ENCODE measurements at places on chromosomes 3 and 15. TPM values are rescaled to one million over a fixed set of nuclear protein-coding genes. Genes with fewer than 3 reads are reported as not detected.

The SAMD7 gene
- total RNA-seq = not detected

The ZNF619 gene
- total RNA-seq = 7.1 TPM

The MYL3 gene
- total RNA-seq = not detected

The SAMMSON gene
- not detected for total RNA-seq

The LRRN1 gene
- total RNA-seq = 1.7 TPM

The ATP13A4 gene
- not detected for total RNA-seq

The ATP13A5 gene
- not detected for total RNA-seq

The CYP8B1 gene
- not detected for total RNA-seq

The VIPR1 gene
- 5.6 TPM for total RNA-seq
